Osteocyte (in vitro differentiated cells): ENCODE measurements at places on chromosomes 4 and X.

- no peak for DNase-seq
Measured at GRCh38 chr4:64721106-64721505, 311.9 kb upstream of the TECRL start.

GRCh38 chr4:176340871-176341685 lies 21.3 kb downstream of the SPCS3 start:
- no peak for DNase-seq

DNA sequence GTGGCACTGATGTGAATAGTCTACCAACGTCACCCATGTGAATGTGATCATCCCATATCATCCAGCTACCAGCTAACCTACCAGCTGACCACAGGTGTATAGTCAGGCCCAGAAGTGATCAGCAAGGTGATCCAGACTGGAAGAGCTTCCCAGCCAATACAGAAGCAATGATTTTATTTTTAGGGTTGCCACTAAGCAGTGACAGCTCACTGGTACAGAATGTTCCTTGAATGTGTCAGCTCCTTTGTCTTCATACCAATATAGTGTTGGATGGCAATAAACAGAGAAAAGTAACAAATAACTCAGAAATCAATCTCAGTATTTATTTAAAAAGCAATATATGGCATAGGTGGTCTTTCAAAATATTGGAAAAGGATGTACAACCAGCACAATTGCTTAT lies 361.8 kb upstream of the CPEB2 start:
- no peak for DNase-seq

GRCh38 chr4:5237086-5237660 lies 185.9 kb downstream of the STK32B start:
- DNase-seq: no peak

DNA sequence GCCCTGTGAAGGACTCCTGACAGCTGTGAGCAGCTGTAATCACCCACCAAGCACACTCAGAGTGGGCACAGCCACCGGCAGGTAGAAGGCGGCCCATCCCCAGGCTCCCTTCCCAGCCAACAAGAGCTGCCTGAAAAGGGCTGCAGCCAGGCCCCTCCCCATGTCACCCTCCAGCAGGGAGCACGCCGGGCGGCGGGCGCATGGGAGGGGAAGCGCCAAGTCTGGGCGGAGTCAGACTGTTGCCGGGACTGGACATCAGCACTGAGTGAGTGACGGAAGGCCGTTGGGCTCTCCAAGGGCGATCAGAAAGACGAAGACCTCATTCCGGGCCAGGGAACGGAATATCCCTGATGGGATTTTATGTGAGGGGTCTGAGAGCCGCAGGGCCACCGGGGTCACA lies 82.1 kb downstream of the PPP2R2C start:
- no peak for DNase-seq

DNA sequence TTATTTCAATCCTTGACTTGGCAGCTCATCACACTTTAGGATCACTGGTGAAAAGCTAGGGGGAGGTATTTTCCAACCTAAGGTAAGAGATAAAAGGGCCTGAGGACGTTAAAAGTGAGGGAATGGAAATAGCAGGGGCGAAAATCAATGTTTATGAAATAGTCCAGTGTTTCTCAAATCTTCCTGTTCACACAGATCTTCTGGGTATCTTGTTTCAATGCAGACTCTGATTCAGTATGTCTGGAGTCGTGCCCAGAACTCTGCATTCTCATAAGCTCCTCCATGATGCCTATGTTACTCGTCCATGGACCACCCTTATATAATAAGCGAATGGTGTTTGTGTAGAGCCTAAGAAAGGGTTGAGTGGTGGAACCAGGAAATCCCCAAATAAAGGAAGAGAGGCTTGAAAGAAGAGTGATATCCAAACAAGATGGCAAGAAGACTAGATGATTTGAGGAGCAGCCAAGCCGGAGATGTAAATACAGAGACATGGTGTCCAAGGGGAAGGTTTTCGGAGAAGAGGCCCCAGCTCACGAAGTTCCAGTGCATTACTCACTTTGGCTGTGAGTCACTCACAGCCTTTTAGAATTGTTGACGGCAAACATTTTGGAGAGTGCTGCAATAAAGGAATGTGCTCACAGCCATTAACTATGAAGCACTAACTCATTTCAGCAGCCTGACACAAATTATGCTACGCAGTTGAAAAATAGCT lies 215.6 kb upstream of the PPARGC1A start:
- DNase-seq: no peak

DNA sequence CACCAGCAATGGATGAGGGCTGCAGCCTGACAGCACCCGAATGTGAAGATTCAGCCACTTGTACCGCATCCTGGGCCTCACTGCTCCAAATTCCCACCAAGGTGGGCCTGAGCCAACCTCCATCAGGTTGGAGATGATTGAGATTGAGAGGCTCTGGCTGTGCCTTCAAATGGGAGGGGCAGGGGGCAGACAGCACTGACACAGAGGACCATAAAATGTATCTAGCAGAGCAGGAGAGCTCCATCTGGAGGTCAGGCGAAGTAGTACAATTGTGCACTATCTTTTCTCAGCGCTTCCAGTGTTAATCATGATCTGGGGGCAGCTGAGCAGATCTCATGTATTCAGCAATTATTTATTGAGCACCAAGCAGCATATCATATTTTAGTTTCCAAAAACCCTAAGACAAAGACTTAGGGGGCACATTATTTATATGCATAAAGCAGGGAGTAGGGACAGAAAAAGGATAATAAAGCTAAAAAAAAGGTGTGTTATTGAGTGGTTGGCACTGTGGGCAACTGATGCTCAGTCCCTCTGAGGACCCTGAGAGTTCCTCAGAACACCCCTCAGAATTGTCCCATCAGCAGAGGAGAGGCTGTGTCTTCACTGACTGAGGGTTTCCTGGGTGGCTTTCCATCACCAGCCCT lies 31.6 kb upstream of the C1QTNF7 start:
- DNase-seq: no peak

- no peak for DNase-seq
Measured at GRCh38 chrX:150533863-150534262, 34.6 kb upstream of the MTM1 start.

GRCh38 chr4:108849611-108850168 lies 86.8 kb upstream of the ETNPPL start:
- no peak for DNase-seq
